Sigmoid colon (tissue), 7 donors: ENCODE measurements at places on chromosomes 7 and 10. TPM values are rescaled to one million over a fixed set of nuclear protein-coding genes. Genes with fewer than 3 reads are reported as not detected.

SYPL1 gene
- polyA plus RNA-seq: 84.0 TPM

LAMB4 gene
- not detected for polyA plus RNA-seq

AMPH gene
- polyA plus RNA-seq: 1.8 TPM

INSYN2A gene
- polyA plus RNA-seq: not detected

AKR1C1 gene
- 22.5 TPM for polyA plus RNA-seq
